ENCODE measurements at places on chromosomes 16 and 17. TPM values are rescaled to one million over a fixed set of nuclear protein-coding genes. Genes with fewer than 3 reads are reported as not detected.

Gene TBX2
- total RNA-seq, result 0.11 TPM

Gene SOST
- not detected for total RNA-seq

Gene GSPT1
- total RNA-seq, result 142 TPM

Gene CCL16
- not detected for total RNA-seq

Gene KCNG4
- total RNA-seq, result not detected

Gene SLFN14
- not detected for total RNA-seq

Gene KRTAP9-2
- total RNA-seq, result not detected

Gene CES4A
- total RNA-seq, result 3.3 TPM

Gene MAF
- total RNA-seq, result 0.13 TPM

Gene CDT1
- 90.0 TPM for total RNA-seq

DNA sequence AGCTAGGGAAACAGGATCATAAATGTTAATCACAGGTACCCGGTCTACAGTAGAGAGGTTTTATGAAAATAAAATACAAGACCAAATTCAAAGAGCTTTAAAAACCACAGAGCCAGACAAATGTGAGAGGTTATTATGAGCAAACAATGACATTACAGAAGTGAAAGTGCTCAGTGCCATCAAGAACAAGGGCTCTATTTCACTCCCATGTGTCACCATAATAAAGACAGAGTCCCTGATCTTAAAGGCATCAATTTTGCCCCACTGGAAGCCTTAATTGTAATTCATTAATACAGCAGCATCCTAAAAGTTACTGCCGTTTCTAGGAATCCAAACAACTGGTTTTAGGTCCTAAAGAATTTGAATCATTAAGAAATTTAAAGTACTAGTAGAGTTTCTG is 43.7 kb upstream of the CDRT4 start:
- DNase-seq, result no peak

DNA sequence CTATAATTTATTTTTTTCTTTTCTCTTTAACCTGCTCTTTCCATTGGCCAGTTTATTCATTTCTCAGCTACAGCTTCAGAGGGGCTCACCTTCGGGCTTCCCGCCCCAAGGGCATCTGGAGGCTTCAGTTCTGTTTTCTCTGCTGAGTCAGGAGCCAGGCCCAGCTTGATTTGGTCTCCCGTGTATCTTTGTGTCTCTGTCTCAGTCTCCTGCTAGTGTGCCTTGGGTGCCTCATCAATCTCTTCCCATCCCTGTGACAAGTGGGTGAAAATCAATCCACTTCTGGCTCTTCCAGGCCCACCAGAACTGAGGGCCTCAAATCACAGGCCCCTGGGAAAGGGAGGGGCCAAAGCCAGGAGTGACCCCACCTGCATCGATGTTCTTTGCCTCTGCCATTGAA is 72.1 kb downstream of the CCDC182 start:
- DNase-seq, result no peak

DNA sequence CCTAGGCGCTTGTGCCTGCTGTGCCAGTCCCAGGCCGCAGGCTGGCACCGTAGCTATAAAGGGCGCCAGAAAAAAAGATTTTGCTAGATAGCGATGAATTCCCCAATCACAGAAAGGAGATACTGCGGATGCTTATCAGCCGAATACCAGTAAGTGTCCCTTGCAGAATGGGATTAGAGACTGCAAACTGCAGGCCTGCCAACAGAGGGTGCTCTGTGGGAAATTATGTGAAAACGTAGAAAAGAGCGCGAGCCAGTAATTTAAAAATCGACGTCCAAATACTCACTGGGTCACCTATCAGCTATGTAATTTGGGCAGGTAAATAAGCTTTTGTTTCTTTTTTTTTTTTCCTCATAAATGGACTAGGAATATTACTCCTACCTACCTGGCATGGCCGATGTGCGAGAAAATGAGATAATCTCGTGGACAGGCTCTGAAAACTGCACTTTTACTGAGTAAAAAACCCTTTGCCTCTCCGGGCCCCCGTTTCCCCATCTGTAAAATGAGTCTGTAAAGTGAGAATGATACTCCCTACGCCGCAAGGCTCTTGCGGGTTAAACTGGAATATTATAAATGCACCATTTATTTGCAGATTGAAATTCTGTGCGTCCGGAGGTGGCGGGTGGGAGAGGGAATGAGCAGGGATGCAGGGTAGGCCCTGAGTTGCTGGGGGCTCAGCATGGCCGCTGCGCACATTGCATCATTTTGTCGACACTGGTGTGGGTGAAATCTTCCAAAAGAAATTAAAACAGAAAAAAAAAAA is 1.2 kb upstream of the COG1 start:
- no peak for DNase-seq

- DNase-seq, result no peak
These were observed 17.9 kb downstream of the USP7 start for GRCh38 chr16:8945626-8946296.

- DNase-seq, result no peak
These were observed 24.8 kb upstream of the RCVRN start for GRCh38 chr17:9929871-9930270.

GRCh38 chr17:18925187-18925586 is 26.8 kb upstream of the SLC5A10 start:
- no peak for DNase-seq

DNA sequence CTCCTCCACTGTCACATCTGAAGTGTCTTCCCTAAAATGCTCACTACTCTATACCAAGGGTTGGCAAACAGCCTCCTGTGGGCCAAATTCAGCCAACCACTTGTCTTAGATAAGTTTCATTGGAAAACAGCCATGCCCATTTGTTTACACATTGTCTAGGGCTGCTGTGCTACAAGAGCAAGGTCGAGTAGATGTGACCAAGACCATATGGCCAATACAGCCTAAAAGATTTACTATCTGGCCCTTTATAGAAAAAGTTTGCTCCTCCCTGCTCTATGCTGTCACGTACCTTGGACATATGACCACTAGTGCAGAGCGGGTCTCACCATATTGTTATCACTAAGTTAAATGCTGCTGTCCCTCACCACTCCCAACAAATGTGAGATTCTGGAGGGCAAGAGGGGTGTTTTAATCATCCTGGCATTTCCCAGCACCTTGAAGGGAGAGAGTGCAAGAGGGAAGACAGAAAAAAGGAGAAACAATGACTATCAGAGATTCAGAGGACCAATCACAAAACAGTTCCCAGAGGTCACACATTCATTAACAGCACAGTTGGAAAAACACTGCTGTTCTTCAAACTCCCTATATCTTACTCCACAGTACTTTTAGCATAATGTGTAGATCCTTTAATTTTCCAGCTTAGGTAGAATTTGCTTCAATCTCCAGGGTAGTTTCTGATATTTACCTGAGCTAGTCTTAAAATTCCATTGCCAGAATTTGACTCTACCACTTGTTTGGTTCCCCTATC is 13.2 kb downstream of the LSM12 start:
- no peak for DNase-seq

GRCh38 chr16:49684696-49685095 is 171.2 kb downstream of the ZNF423 start:
- DNase-seq, result no peak

GRCh38 chr17:12510535-12510934 is 155.2 kb upstream of the MYOCD start:
- DNase-seq, result no peak

- no peak for DNase-seq
These were observed 54.2 kb downstream of the NDEL1 start for GRCh38 chr17:8489841-8490240.

DNA sequence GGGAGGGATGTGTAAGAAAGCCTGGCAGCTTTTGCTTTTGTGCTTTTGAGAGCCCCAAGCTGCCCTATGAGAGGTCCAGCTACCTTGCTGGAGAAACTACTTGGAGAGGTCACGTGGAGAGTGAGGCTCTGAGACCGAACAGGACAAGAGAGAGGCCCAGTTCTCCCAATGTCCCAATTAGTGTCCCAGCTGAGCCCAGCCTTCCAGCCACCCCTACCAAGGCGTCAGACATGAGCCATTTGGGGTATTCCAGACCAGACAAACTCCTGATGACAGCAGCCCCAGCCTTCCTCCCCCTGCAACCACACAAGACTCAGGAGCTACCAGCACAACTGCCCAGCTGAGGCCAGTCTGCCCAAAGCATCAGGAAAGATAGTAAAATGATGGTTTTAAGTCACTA is 35.0 kb downstream of the NKD1 start:
- no peak for DNase-seq

- DNase-seq, result no peak
These were observed 7.4 kb upstream of the SPNS1 start for GRCh38 chr16:28967156-28967555.

DNA sequence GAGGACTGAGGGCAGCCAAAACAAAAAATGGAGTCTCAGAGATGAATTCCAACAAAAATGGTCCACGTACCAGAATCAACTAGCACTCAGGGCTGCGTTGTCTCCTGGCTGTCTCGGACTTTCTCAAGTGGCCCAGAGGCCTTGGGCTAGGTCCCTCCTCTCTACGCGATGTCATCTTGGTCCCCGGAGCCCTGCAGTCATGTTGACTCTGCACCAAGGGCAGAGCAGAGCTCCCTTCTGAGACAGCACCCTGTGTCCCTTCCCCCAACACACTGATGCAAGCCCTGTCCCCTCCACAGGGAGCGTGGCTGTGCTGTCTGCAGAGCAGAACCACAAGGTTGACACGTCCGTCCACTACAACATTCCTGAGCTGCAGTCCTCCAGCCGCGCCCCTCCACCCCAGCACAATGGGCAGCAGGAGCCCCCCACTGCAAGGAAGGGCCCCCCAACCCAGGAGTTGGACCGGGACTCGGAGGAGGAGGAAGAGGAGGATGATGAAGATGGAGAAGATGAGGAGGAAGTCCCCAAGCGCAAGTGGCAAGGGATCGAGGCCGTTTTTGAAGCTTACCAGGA is 20.8 kb downstream of the GINS2 start:
- DNase-seq, result no peak

DNA sequence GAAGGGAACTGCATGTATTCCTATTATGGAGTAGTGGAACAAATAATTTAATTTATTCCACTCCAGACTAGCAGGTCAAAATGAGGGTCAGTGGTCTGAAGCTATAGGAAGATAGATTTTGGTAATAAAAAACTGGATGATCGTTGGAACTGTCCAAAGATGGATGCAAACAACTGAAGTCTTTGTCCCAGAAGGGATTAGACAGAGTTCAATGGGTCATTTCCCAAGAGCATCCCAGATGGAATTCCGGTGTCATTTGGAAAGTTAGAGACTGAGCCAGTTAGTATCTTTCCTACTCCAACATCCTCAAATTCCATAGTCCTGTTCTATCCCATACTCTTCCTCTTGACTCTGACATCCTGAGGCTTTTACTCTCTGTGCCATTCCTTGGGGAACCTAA is 22.8 kb upstream of the TOX3 start:
- DNase-seq, result no peak

DNA sequence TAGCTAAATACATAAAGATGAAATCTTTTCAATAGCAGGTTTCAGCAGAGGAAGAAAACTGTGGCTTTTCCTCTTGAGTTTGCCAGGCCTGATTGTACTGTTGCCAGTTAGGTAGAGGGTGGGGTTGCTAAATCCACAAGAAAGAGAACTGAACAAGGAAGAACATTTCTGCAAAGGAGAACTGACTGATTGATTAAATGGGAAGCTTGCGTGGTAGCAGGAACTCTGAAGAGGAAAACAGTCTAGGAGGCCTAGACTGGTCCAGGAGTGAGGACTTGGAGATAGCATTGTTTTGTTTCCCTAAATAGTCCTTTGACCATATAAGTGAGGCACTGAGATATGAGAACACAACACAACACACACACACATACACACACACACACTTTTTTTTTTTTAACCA is 18.8 kb downstream of the LRRC36 start:
- no peak for DNase-seq

GRCh38 chr16:23276821-23277220 is 25.3 kb upstream of the SCNN1B start:
- no peak for DNase-seq

DNA sequence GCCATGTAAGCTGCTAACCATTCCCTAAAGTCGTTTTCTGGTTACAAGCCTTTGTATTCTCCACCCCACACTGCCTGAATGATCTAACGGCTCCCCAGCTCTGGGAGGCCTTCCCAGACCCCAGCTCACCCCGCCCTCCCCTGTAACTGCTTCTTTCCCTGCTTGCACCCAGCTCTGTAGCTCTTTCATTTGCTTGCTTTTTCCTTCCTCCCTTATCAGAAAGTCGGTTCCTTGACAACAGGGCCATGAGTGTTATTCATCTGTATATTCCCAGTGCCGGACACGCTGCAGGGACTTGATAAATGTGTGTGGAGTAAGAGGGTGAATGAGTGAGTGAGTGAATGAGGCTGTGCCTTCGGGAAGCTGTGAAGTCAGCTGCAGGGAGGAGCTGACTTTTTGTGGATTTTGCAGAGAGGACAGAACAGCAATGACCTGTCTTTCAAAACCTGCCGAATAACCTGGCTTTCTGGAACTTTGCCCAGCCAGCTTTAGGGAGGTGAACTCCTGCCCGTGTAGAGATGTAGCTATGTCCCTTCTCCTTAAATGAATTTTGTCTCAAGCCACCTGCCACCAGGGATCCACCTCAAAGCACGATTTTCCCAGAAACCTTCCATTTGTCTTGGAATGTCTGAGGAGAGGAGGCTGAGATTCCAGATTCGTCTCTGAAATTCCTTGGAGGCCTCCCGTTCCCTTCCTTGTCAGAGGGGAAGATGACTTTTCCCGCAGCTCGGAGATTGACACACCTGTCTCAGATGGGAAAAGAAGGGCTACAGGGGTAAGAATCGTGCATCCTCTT is 20.0 kb upstream of the CACNG4 start:
- DNase-seq, result no peak

GRCh38 chr17:31418773-31419350 is 27.4 kb downstream of the RAB11FIP4 start:
- no peak for DNase-seq

GRCh38 chr16:85179344-85180046 is 67.2 kb upstream of the CIBAR2 start:
- no peak for DNase-seq

GRCh38 chr17:43661699-43662412 is at the start of gene MEOX1:
Gene MEOX1 (minus strand): TSS chr17:43661922. CDS start chr17:43661534, 388 bp downstream.
- DNase-seq, result peak; percentile 79

- no peak for DNase-seq
These were observed 21.4 kb downstream of the BAHCC1 start for GRCh38 chr17:81416612-81417011.

DNA sequence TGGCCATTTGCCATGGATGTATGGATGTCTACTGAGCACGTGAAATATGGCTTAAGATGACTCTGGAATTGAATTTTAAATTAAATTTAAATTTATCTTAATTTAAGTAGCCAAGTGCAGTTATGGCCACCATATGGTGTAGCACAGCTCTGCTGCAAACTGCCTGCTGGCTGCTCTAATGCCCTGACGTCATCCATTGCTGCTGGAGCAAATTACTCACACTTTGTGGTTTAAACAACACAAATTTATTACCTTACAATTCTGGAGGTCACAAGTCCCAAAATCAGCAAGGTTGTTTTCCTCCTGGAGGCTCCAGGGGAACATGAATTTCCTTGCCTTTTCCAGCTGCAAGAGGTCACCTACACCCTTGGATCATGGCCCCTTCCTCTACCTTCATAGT is 679.3 kb upstream of the EEF2KMT start:
- no peak for DNase-seq

GRCh38 chr16:77408607-77409006 is 26.2 kb downstream of the ADAMTS18 start:
- DNase-seq, result peak; percentile 8
